B cell (primary cell): ENCODE measurements at places on chromosomes 11 and 22. TPM values are rescaled to one million over a fixed set of nuclear protein-coding genes. Genes with fewer than 3 reads are reported as not detected.

Gene OR4A16
- total RNA-seq, result not detected in 2 replicates

Gene PGA5
- not detected in 2 replicates for total RNA-seq

GRCh38 chr11:61141601-61142028 is 19.6 kb downstream of the VPS37C start:
- DNase-seq, result peak; percentile 41

Gene UPK3A
- total RNA-seq, result not detected in 2 replicates
